CD4-positive, alpha-beta T cell treated with Interleukin-17A for 1 hour (primary cell): ENCODE measurements at places on chromosomes 5 and 9.

DNA sequence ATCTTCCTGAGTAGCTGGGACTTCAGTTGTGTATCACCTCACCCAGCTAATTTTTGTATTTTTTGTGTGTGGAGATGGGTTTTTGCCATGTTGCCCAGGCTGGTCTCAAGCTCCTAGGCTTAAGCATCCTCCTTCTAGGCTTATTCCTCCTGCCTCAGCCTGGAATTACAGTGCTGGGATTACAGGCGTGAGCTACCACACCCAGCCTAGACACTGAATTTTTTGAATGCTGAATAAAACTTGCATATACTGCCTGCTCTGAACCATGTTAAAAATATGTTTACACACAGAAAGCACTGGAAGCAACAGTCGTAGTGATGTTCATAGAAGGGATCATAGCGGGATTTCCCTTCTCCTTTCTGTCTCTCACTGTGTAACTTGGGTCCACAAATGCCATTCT is 121.3 kb upstream of the ICE1 start:
- DNase-seq, result no peak

DNA sequence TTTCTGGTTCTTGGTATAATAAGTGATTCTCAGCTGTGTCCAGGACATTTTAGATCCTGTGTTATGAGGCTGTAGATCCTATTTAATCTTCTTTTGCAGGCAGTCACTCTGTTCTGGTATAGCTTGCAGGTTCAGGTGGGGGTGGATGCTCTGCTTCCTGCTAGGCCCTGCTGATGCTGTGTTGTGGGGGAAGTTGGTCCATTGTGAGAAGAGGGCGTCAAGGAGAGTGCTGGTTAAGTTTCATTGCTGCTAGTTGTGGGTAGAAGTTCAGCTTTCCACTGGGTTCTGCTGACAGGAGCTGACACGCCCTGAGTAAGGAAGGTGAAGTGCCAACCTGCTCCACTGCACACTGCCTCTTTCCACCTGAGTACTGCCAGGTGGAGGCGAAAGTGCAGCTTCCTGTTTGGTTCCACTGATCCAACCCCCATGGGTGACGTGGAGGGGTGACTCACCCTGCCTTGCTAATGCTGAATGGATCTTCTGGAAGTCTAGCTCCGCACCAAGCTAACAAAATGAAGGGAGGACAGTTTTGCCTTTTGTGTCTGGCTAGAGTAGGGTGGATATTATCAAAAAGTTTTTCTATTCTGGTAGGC is 16.3 kb downstream of the NMRK1 start:
- peak; percentile 59 for DNase-seq

GRCh38 chr5:181259974-181260719 is 796 bp downstream of the TRIM52 start:
- DNase-seq, result no peak

DNA sequence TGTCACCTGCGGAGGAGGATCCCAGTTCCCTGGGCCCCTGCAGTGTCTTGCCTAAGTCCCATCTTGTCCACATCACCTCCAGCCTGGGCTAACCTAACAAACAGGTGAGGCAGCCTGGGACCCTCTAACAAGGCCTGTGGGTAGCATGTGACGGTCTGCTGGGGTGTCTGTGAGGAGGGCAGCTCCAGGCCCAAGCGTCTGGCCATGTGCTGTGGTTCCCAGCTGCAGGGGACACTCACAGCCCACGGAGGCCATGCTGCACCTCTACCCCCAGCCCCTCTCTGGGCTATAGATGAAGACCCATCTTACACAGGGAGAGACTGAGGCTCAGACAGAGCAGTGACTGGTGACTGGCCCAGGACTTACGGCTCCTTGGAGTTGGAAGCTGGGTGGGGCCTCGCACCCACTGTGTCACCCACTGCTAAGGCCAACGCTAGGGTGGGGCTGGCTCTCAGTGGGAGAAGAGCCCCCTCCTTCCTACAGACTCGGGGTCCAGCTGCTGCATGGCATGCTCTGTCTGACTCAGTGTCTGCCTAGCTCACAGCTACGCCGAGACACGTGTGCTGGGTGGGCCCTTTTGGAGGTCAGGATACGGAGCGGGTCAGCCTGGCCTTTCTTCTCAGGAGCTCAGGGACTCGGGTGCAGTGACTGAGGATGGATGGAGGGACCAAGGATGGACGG is 40.8 kb upstream of the RNF130 start:
- DNase-seq, result no peak

DNA sequence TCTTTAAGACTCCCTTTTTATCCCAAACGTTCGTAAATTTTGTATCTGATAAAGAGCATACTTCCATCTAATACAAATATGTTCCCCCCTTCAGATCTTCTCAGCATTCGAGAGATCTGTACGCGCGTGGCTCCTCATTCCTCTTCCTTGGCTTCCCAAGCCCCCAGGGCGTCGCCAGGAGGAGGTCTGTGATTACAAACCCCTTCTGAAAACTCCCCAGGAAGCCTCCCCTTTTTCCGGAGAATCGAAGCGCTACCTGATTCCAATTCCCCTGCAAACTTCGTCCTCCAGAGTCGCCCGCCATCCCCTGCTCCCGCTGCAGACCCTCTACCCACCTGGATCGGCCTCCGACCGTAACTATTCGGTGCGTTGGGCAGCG is 19.9 kb downstream of the CDKN2A start:
- no peak for DNase-seq

GRCh38 chr5:162434281-162434680 is 366.7 kb downstream of the GABRG2 start:
- no peak for DNase-seq

GRCh38 chr9:35932735-35933134 is 23.4 kb downstream of the SPAAR start:
- peak; percentile 31 for DNase-seq

DNA sequence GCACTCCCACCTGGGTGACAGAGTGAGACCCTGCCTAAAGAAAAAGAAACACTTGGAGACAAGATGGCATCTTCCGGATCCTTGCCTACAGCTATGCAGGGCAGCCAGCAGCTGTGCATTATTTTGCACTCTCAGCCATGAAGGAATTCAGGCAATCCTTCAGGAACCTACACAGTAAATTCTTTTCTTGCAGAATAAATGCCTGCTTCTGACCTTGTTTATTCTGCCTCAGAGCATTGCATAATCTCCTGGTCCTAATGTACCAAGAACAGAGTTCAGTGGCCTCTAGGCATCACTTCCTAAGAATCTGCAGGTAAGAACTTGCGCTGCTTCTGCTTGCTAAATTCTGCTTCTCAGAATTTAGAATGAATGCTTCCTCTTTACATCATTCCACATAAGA is 16.8 kb downstream of the GLDC start:
- DNase-seq, result no peak

DNA sequence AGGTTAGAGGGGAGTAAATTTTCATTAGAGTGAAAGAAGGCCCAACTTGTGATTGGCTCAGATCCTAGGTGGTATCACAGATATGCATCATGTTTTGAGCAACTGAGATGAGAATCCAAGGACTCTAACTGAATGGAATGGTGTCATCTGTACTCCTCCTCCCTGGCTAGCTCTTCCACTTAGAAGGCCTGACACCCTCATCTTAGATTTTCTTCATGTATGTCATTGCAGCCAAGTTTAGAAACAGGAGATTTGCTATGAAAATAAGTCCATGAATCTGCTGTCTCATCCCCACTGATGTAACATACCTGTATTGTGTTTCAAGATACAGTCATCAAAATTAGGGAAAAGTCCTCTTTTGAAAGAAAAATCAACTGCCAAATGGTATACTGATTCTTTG is 54.4 kb downstream of the ITGA1 start:
- DNase-seq, result no peak

- DNase-seq, result peak; percentile 2
Observed at GRCh38 chr9:26891726-26892125, 876 bp downstream of the CAAP1 start.

GRCh38 chr9:17090041-17090440 is 44.8 kb upstream of the CNTLN start:
- DNase-seq, result no peak

DNA sequence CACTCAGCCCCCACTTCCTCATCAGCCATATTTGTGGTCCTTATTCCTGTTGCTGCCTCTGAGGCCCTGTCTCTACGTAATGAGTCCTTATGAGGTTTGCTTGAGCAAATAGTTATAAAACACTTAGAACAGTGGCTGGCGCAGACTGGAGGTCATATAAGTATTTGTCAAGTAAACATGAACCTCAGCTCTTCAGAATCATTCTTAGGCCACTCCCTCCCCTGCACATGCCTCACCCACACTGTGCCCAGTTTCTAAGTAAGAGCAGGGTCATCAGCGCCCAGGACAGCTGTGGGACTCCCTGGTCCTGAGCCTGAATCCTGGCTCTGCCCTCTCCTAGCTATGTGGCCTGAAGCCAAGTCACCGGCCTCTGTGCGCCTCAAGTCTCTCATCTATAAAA is 4.0 kb downstream of the ST6GALNAC4 start:
- DNase-seq, result no peak

- DNase-seq, result no peak
Observed at GRCh38 chr9:15333376-15333881, 26.4 kb upstream of the TTC39B start.

GRCh38 chr5:665541-665955 is 27.6 kb downstream of the TPPP start:
- DNase-seq, result no peak

DNA sequence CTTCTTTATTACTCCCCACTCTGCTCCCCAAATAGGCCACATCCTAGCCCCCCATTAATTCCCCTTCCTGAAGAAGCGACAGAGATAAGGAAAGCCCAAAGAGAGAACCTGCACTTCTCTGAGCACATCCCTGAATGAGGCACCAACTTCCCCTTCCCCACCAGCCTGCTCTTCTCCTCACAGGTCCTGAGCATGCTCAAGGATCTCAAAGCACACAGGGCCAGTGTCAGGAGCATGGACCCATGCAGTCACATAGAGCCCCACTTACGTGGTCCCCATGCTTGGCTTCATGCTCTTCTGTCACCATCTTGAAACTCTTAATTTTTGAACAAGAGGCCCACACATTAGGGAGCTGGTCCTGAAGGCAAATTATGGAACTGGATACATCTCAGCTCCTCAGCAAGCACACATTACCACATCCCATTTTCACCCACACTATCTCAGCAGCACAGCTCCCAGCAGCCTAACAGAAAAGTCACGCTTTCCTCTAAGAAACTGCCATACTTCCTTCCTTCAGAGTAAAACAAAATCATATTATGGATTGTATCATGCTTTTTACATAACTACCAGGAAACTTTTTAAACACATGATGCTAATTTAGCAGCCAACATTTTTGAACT is 99.8 kb downstream of the NFIB start:
- no peak for DNase-seq

DNA sequence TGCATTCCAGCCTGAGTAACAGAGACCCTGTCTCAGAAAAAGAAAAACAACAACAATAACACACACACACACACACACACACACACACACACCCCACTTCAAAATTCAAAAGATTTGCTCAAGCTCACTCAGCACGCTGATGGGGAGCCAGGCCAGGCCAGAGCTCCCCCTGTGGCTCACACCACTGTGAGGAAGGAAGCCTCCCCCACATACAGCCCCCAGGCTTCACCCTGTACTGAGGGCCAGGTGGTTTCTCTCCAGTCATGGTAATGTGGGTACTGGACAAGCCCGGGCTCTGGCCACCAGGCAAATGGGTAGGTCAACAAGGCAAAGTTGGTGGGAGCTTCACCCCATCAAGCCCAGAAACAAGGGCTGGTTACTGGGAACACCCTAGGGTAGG is 19.0 kb downstream of the ATOX1 start:
- no peak for DNase-seq
